ENCODE measurements at places on chromosomes 12 and 14. TPM values are rescaled to one million over a fixed set of nuclear protein-coding genes. Genes with fewer than 3 reads are reported as not detected.

HVCN1 gene
- total RNA-seq, result 2.6 TPM

CCDC59 gene
- total RNA-seq, result 93.3 TPM

KSR2 gene
- total RNA-seq, result not detected

- no peak for DNase-seq
- no peak overlapping the region for H3K4me3 ChIP-seq
- no peak overlapping the region for H3K27ac ChIP-seq
- peaks cover 6% of the 10 kb centered on the region for H3K4me1 ChIP-seq
- H3K36me3 ChIP-seq, result peaks cover 4% of the 10 kb centered on the region
Observed at GRCh38 chr12:14638066-14638465, 58.3 kb downstream of the GUCY2C start.

- H3K4me1 ChIP-seq, result peaks cover 11% of the 10 kb centered on the region
- H3K27ac ChIP-seq, result peak overlapping the region; percentile 21
Observed at GRCh38 chr14:75205591-75205990, 29.2 kb upstream of the TMED10 start.

GRCh38 chr14:36771028-36771640, 109.5 kb downstream of the PAX9 start:
- no peaks in the 10 kb centered on the region for H3K4me1 ChIP-seq
- no peaks in the 10 kb centered on the region for H3K36me3 ChIP-seq
- no peak overlapping the region for H3K27ac ChIP-seq
- DNase-seq, result no peak
- H3K27me3 ChIP-seq, result peaks cover 3% of the 10 kb centered on the region

- no peaks in the 10 kb centered on the region for H3K36me3 ChIP-seq
- no peak overlapping the region for H3K27ac ChIP-seq
- no peak for DNase-seq
- H3K4me1 ChIP-seq, result no peaks in the 10 kb centered on the region
Observed at GRCh38 chr12:42794806-42795205, 205.3 kb upstream of the PRICKLE1 start.

- H3K4me3 ChIP-seq, result no peak overlapping the region
- H3K4me1 ChIP-seq, result no peaks in the 10 kb centered on the region
- no peak overlapping the region for H3K27ac ChIP-seq
- no peak for DNase-seq
Observed at GRCh38 chr12:76220980-76221379, 127.2 kb downstream of the BBS10 start.

DNA sequence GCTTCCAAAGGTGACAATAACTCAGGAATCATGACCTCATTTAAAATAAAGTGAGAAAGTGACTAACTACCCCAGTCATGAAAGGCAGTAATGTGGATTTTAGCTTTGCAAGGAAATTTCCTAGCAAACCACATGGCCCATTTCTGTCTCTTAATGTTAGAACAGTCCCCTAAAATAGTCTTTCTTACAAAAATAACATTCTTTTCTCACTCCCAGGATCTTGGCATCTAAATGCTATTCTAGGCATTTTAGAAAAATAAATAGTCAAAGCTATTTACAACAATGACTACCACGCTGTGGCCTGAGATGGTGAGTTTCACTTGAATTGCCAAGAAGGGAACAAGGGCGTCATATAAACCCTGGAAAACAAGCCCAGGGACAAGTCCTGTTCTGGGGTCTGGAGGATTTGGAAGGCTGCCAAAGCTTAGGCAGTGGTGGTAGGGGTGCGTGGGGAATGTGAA, 101.2 kb upstream of the CCDC175 start:
- no peak overlapping the region for H3K27ac ChIP-seq
- no peaks in the 10 kb centered on the region for H3K4me1 ChIP-seq
- no peaks in the 10 kb centered on the region for H3K36me3 ChIP-seq
- no peak overlapping the region for H3K4me3 ChIP-seq

GRCh38 chr14:105537580-105538474, 11.4 kb downstream of the TMEM121 start:
- peak; percentile 74 for DNase-seq
- H3K4me1 ChIP-seq, result no peaks in the 10 kb centered on the region
- no peak overlapping the region for H3K4me3 ChIP-seq
- H3K36me3 ChIP-seq, result no peaks in the 10 kb centered on the region
- peaks cover 4% of the 10 kb centered on the region for H3K27me3 ChIP-seq

GRCh38 chr14:89915114-89915878, 39.2 kb downstream of the EFCAB11 start:
- H3K4me3 ChIP-seq, result no peak overlapping the region
- H3K27me3 ChIP-seq, result peaks cover 3% of the 10 kb centered on the region

DNA sequence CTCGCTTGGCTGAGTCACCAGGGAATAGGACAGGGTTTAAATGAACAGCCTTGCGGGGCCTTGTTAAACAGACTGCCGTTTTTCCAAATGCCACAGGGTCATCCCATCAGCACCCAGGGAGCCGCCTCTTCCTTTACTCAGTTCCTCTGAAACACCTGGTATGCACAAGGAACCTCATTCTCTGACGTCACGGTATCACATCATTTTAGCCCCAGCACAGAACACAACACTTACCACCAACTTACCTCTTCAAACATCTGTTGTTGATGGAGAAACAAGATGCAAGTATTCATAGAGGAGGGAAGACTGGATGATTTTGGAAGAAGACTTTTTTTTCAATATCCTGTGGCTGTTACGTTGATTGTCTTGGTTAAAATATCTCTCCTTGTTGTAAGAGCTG, 535.3 kb upstream of the TMEM132C start:
- no peak overlapping the region for H3K4me3 ChIP-seq
- H3K27ac ChIP-seq, result no peak overlapping the region
- H3K36me3 ChIP-seq, result no peaks in the 10 kb centered on the region
- DNase-seq, result no peak
- no peaks in the 10 kb centered on the region for H3K4me1 ChIP-seq
- no peaks in the 10 kb centered on the region for H3K27me3 ChIP-seq

- H3K27me3 ChIP-seq, result peaks cover 5% of the 10 kb centered on the region
- DNase-seq, result no peak
- no peaks in the 10 kb centered on the region for H3K4me1 ChIP-seq
- H3K4me3 ChIP-seq, result no peak overlapping the region
Observed at GRCh38 chr14:59595071-59595470, 18.5 kb upstream of the CCDC175 start.

DNA sequence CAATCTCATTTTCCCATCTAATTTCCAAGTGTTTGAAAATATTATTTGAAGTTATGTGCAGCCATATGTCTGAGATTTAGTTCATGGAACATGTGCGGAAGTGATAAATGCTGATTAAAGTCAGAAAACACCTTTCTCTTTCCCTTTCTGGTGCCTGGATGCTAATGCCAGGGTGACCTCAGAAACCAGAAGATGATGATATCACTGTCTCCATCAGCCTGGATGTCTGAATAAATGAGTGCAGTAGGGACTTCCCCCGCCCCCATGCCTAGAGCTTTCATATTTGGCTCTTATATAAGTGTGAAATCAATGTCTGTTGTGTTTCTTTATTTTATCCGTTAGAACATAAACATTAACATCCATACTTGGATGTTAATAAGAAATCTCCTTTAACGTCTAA, 261.9 kb upstream of the LRIG3 start:
- H3K4me3 ChIP-seq, result no peak overlapping the region
- peaks cover 4% of the 10 kb centered on the region for H3K27me3 ChIP-seq
- H3K27ac ChIP-seq, result no peak overlapping the region
- H3K4me1 ChIP-seq, result no peaks in the 10 kb centered on the region

- H3K4me1 ChIP-seq, result peaks cover 59% of the 10 kb centered on the region
- no peak for DNase-seq
- H3K27me3 ChIP-seq, result no peaks in the 10 kb centered on the region
- peak overlapping the region; percentile 100 for H3K27ac ChIP-seq
Observed at GRCh38 chr12:14965221-14965620, 3.8 kb upstream of the ARHGDIB start.

DNA sequence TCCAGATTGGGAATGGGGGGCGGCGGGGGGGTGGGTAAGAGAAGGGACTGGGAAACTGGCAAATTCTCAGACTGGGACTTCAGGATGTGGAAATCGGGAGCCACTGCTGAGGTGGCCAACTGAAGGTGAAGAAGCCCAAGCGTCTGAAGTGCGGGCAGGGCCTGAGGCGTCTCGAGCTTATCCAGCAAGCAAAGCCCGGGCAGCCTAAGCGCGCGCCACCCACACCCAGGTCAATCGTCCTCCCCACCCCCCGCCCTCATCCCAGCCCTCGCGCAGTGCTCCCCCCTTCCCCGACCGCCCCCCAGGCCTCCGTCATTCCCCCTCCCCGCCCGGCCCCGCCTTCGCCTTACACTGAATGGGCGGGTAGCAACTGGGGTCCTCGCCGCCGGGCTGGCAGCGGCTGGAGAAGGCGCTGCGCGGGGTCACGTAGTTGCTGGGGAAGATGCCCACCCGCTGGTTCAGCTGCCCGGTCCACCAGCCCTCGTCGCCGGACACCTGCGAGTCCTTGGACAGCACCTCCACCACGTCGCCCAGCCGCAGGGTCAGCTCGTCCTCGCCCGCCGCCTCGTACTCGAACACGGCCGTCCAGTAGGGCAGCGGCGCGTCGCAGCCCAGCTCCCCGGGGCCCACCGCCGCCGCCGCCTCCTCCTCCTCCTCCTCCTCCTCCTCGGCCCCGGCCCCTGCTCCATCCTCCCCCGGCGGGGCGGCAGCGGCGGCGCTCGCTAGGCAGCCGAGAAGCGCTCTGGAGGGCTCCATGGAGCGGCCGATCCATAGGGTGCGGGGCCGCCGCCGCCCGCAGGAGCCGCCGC, 693 bp downstream of the MAP3K9 start:
- DNase-seq, result peak; percentile 24
- H3K36me3 ChIP-seq, result no peaks in the 10 kb centered on the region
- H3K27me3 ChIP-seq, result no peaks in the 10 kb centered on the region
- peaks cover 9% of the 10 kb centered on the region for H3K4me1 ChIP-seq

- H3K4me3 ChIP-seq, result no peak overlapping the region
- no peak overlapping the region for H3K27ac ChIP-seq
- no peaks in the 10 kb centered on the region for H3K27me3 ChIP-seq
- H3K36me3 ChIP-seq, result no peaks in the 10 kb centered on the region
- H3K4me1 ChIP-seq, result peaks cover 12% of the 10 kb centered on the region
- DNase-seq, result no peak
Observed at GRCh38 chr12:89210277-89210676, 142.0 kb downstream of the DUSP6 start.

DNA sequence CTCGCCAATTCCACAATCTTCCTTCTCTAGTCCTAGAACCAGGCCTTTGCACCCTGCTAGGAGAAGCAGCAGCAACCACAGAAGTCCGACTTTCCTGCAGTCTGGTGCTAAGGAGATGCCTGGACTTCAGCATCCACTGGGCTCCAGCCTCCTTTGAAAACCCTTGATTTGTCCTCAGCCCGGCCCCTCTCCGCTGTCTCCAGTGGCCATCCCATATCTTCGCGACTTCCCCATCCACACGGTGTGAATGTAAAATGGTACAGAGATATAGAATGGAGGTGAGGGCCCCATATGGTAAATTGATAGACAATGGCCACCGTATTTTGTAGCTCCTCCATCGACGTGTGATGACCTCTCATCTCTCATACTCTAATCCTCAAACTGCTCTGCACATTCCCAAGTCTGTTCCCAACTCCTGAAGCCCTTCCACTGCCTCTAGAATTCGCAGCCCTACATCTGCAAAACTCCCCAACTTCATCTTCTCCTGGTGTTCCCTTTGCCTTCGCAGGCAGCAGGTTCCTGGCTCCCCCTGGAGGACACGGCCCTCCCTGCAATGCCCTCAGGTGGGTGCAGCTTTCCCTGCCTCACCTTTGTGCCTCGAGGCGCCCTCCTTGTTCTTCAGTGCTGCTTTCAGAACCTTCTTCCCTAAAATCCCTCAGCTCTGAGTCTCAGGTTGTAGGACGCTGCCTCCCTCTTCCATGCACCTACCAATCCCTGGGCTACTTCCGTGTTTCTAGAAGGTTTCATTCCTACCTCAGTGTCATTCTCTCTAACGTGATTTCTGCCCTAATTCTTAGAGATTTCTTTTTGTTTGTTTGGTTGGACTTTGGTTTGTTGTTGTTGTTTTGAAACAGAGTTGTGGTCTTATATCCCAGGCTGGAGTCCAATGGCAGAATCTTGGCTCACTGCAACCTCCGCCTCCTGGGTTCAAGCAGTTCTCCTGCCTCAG, 36.7 kb downstream of the TMBIM6 start:
- H3K4me1 ChIP-seq, result peaks cover 6% of the 10 kb centered on the region
- no peaks in the 10 kb centered on the region for H3K36me3 ChIP-seq
- DNase-seq, result peak; percentile 89
